ENCODE measurements at places on chromosomes 1 and 21.

DNA sequence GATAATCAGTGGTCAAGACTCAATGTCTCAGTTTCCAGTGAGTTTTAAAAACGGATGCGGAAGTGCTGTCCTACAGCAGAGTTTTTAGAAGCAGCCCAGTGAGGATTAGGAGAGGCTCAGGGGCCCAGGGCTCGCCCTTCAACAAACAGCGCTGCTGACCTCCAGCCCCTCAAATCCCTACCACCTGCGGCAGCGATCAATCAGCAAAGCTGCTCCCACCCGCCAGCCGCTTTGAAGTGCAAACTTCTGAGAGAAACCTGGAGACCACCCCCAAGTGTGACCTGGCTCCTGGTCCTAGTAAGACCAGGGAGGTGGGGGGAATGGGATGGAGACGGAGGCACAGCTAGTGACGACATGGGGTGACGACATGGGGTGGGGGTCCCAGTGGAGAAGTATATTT, 14.4 kb downstream of the ZBTB17 start:
- no peak for DNase-seq

DNA sequence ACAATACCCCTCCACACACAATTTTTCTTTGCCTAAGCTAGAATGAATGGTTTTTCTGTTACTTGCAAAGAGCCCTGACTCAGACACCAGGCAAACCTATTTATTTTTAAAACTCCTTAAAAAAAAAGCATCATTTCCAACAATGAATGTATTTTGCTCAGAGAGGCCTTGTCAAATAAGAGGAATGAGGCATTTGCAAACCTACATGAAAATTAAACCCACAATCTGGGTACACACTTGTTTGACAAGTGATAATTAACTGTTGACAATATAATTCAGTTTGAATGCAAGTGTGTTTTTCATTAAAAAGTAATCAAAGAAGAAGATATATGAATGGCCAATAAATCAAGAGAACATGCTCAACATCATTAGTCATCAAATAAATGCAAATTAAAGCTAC, 339.5 kb downstream of the PTPRU start:
- no peak for DNase-seq

DNA sequence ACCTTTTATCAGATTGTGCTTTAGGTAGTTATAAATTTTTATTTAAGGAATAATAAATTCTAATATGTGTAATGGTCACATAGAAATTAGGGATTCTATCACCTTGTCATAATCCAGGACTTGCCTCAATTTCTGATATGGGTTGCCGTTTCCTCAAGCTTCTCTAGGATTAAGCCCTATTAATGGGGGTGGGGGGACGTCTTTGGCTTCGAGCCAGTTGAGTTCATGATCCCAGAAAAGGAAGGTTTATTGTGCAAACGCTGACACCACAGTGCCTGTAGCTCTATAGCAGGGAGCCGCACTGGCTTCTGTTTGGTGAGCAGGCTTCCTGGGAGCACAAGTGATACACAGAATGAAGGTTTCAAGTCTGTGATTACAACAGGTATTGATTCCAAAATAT, 22.0 kb upstream of the VAMP3 start:
- no peak for DNase-seq

DNA sequence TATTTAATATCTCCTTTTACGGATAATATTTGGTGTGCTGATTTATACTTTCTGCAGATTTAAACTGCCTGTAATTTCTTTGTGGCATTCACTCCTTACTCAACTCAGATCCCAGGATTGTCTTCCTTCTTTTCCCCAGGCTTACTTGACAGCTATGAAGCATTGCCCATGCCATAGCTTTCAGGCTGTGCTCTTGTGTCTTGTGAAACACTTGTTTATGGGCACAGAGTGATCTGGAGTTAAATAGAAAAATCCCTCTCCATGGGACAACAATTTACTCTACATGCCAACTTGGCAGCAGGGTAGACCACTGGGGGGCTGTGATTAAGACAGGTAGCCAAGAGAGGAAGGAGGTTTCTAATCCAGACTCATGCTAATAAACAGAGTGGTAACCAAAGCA, 57.4 kb downstream of the PPP1R12B start:
- DNase-seq = no peak

- no peak for DNase-seq
Measured at GRCh38 chr1:119829625-119830024, 18.4 kb upstream of the REG4 start.

- DNase-seq = peak; percentile 21
Measured at GRCh38 chr1:63148825-63149645, 173.3 kb upstream of the FOXD3 start.

GRCh38 chr1:159831412-159832141, 4.9 kb downstream of the SLAMF8 start:
- DNase-seq = no peak

- DNase-seq = no peak
Measured at GRCh38 chr1:228083871-228084278, 1.4 kb downstream of the ARF1 start.

DNA sequence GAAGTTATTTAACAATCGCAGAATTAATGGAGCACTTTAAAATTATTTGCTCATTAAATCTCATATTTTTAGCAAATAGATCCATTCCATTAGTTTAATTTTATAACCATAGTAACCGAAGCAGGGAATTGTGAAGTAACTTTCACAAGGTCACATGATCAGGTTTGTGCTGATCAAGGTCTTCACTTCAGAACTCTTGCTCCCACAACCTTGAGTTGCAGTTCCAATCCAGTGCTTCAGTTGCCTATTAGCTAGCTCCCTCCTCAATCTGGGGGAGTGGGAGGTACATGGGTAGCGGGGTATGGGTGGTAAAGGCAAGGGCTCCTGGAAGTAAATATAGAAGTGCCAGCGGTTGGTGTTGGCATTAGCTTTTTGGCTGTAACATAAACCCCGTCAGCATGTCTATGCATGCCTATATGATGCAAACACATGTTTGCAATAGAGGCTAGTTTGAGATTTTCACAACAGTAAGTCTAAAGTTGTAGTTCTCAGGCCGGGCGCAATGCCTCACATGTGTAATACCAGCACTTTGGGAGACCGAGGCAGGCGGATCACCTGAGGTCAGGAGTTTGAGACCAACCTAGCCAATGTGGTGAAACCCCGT, 5.8 kb downstream of the ATP5IF1 start:
- DNase-seq = no peak

DNA sequence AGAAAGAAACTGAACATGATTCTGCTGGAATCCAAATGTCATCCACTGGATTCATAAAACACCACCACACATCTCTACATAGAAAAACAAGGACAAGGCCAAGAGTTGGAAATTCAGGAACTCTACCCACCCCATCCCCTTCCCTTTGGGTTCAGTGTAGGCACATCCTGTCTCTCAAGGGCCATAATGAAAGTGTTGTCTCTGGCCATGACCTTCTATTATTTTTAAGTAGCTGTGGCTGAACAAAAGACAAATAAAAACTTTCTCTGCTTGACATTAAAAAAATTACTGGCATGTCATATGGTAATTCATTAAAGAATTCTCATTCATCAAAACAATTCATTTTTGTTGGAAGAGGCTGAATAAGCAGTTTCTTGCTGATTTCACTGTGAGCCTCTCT, 54.9 kb upstream of the ZBTB18 start:
- DNase-seq = no peak

DNA sequence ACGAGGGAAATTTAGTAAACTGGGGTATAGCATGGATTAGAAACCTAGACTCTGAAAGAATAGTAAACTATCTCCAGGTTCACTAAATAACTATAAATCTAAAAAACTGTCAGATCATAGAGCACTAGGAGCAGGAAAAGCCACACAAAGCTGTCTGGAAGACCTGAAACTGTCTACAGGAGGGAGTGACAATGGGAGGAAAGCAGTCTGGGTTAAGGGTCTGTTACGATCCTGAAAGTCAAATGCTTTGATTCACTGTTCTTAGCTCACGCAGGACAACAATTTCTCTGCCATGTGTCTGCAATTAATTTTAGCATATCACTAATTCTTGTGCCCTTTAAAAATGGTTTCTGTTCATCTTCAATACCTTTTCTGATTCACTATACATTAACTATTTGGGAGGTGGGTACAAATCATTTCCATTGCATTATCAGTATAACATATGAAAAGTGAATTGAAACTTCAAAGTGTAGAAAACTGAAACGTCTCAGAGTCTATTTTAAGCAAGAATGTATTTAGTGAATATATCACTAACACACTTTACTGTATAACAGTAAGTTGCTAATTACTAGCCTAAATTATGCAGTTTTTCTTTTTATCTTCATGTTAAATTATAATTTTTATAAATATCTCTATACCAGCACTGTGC, 18.4 kb downstream of the CEP170 start:
- no peak for DNase-seq

GRCh38 chr1:211625040-211625439, 46.1 kb upstream of the SLC30A1 start:
- no peak for DNase-seq

- DNase-seq = no peak
Measured at GRCh38 chr1:199929556-199929955, 98.0 kb upstream of the NR5A2 start.

- no peak for DNase-seq
Measured at GRCh38 chr1:206784471-206784903, 12.2 kb upstream of the IL10 start.

DNA sequence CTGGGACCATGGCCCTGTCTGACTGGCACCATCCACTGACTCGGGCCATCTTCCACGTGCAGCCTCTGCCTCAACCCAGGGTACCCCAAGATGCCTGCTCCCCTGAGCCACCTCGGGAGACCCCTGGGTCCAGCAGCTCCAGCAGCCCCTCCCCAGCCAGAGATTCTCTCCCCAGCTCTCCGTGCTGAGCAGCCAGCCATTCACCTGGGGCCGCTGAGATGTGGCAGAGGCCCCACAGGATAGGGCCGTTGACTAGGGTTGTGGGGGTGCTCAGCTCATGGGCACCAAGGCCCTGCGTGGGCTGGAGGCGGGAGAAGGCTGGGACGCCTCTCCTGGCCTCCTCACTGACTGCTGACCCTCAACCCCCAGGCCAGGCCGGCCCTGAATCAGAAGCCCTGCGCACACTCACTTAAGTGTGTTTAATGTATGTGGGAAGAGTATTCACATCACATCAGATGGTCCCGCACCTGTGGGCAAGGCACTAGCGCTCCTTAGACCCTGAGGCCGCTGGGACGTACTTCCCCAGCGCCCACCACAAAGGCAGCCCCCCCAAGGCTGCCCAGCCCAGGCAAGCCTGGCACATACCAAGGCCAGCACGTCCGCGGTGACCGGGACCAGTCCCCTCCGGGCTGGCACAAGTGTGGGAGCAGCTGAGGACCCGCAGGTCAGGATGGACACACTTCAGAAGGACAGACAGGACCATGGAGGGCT, 27.8 kb downstream of the SLC19A1 start:
- DNase-seq = no peak

DNA sequence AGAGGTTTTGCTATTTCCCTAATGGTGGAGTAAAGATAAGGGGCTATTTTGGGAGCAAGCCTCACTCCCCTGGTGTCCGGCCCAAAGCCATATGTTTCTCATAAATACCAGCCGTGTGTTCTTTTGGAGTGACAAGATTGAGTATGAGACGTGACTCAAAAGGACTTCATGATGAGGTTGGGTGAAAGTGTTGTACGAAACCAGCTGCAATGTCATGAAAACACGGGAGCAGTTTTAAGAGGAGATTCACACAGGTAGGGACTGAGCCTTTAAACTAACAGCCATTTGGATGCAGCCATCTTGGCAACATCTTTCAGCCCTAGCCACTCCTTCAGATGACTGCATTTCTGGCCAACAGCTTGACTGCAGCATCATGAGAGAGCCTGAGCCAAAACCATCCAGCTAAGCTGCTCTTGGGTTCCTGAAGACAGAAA, 532.3 kb upstream of the USP24 start:
- no peak for DNase-seq

DNA sequence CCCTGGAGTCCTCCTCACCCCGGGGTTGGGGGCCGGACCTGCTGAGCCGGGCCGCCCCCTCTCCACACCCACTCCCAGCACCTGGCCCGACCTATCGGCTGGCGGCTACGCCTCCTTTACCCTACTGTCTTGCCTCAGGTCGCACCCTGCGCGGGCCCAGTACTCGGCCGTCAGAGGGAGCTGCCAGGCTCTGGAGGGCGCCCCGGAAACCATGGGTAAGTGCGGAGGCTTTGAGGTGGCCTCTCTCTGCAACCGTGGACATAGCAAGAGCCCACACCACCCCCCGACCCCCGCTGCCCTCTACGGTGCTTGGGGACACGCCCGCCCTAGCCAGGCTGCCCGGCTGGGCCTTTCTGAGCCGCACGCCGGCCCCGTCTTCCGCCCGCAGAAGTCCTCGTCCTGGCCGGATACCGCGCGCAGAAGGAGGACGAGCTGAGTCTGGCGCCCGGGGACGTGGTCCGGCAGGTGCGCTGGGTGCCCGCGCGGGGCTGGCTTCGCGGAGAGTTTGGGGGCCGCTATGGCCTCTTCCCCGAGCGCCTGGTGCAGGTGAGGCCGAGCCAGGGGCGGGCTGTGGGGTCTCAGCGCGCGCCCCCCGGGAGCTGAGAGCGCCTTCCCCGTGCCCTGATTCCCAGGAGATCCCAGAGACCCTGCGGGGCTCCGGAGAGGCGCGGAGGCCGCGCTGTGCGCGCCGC, at the start of gene SH3D21:
TSS of gene SH3D21 (plus strand) at position 159 of the 692 bp plus-strand sequence. CDS start at position 212, 53 bp downstream.
- no peak for DNase-seq

DNA sequence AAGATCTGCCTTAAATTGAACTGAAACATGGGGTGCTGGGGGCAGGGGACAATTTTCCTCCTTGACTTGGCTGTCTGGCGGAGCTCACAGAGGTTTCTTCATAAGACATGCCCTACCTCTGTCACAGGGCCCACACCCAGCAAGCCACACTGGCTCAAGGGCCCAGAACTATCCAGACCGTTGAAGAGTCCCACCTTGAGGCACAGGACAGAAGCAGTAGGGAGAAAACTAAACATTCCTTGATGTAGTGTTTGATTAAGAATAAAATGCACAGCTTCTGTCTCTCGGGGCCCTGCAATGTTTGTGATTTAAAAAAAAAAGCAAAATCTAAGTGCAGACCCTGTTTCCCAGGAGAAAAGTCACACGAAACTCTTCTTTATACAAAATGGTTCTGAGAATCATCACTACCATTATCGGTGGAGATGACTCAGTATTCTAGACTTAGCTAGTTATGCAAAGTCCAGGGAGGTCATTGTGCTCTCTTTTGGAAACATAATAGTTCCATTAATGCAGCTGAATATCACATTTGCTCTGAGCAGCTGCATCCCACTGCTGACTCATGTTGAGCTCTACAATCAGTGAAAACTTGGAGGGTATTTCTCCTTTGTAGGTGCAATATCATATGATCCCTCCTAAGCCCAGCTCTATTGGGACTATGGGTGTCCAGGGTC, 53.6 kb upstream of the DIRAS3 start:
- DNase-seq = no peak

GRCh38 chr1:172404121-172404520, 16.4 kb upstream of the C1orf105 start:
- no peak for DNase-seq

GRCh38 chr21:43367296-43367695, 59.6 kb downstream of the SIK1 start:
- DNase-seq = no peak

DNA sequence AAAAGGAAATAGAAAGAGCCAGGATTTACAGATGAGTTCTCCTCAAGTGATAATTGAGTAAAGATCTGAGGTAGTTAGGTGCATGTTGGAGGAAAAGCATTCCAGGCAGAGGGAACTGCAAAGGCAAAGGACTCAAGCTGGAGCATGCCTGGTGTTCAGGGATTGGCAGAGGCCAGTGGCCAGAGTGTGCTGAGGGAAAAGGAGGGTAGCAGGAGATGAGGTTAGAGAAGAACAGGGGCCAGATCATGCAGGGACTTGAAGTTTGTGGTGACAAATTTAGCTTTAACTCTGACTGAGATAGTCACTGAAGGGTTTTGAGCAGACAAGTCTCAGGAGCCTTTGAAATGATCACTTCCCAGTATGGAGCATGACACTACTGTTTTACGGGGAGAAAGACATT, 19.0 kb upstream of the GTF2B start:
- no peak for DNase-seq

GRCh38 chr1:246641394-246641793, 75.1 kb downstream of the CNST start:
- DNase-seq = no peak

Measured in AG09309 (cell line).